Endothelial cell (in vitro differentiated cells): ENCODE measurements at places on chromosomes 11 and 22. TPM values are rescaled to one million over a fixed set of nuclear protein-coding genes. Genes with fewer than 3 reads are reported as not detected.

- no peak overlapping the region for H3K27ac ChIP-seq
- H3K4me3 ChIP-seq = no peak overlapping the region
- no peaks in the 10 kb centered on the region for H3K36me3 ChIP-seq
- H3K27me3 ChIP-seq = no peaks in the 10 kb centered on the region
Measured at GRCh38 chr11:70716216-70716615, 317.9 kb downstream of the CTTN start.

DNA sequence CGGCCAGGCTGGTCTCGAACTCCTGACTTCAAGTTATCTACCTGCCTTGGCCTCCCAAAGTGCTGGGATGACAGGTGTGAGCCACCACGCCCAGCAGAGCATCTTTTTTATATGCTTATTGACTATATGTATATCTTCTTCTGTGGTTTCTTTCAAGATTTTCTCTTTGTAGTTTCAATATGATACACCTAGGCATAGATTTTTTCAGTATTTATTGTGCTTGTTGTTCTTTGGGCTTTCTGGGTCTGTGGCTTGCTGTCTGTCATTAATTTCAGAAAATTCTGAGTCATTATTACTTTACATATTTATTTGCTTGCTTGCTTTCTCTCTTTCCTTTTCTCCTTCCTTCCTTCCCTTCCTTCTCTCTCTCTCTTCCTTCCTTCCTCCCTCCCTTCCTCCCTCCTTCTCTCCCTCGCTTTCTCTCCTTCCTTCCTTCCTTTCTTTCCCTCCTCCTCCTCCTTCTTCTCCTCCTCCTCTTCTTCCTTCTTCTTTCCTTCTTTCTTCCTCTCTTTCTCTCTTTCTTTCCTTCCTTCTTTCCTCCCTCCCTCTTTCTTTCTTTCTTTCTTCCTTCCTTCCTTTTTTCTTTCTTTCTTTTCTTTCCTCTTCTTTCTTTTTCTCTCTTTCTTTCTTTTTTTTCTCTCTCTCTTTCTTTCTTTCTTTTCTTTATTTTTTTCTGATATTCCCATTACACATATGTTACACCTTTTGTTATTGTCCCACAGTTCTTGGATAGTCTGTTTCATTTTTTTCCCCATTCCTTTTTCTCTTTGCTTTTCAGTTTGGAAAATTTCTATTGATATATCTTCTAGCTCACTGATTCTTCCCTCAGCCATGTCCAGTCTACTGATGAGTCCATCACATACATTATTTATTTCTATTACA is 10.9 kb upstream of the DCHS1 start:
- H3K4me1 ChIP-seq = peaks cover 24% of the 10 kb centered on the region
- peaks cover 9% of the 10 kb centered on the region for H3K27me3 ChIP-seq
- no peak for DNase-seq
- peaks cover 13% of the 10 kb centered on the region for H3K36me3 ChIP-seq

GRCh38 chr11:39268176-39268690 is 2191.2 kb downstream of the LRRC4C start:
- H3K36me3 ChIP-seq = no peaks in the 10 kb centered on the region
- H3K4me1 ChIP-seq = no peaks in the 10 kb centered on the region
- H3K27ac ChIP-seq = no peak overlapping the region
- no peak for DNase-seq

DNA sequence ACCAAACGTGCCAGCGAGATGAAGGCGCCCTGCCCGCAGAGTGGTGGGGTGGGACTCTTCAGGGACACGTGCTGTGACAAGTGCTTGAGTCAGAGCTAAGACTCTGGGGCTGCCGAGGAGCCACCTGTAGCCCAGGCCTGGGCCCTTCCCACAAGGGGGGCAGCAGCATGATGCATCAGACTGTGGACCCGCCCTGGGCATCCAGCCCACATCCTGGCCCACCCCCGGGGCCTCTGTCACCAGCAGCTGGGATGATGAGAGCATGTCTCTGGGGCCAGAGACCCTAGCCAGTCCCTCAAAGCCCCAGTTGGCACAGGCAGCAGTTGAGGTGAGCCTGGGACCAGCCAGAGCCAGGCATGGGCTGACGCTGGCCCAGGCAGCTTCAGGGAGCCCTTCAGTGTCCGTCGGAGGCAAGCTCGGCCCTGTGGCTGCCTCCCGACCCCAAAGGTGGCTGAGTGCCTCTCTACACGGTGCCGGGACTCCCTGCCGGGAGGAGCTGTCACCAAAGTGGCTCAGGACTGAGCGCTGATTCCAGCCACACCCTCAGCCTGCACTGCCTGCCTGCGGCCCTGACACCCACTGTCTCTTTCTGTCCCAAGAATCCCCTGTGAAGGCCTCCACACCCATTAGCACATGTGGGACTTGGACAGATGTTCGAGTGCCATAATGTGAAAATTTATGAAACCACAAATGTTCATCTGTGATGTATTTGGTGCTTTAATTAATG is 41.3 kb downstream of the CDKN1C start:
- H3K4me3 ChIP-seq = no peak overlapping the region
- no peak for DNase-seq
- H3K4me1 ChIP-seq = peaks cover 10% of the 10 kb centered on the region
- no peak overlapping the region for H3K27ac ChIP-seq
- H3K36me3 ChIP-seq = peaks cover 4% of the 10 kb centered on the region

The PHF21B gene
- 4.6 TPM for total RNA-seq

The NCR3LG1 gene
- total RNA-seq = 0.23 TPM

The PKDREJ gene
- not detected for total RNA-seq

- H3K4me1 ChIP-seq = peaks cover under 1% of the 10 kb centered on the region
- H3K4me3 ChIP-seq = no peak overlapping the region
- peaks cover 5% of the 10 kb centered on the region for H3K36me3 ChIP-seq
Measured at GRCh38 chr11:474914-475506, 24.9 kb downstream of the PTDSS2 start.

DNA sequence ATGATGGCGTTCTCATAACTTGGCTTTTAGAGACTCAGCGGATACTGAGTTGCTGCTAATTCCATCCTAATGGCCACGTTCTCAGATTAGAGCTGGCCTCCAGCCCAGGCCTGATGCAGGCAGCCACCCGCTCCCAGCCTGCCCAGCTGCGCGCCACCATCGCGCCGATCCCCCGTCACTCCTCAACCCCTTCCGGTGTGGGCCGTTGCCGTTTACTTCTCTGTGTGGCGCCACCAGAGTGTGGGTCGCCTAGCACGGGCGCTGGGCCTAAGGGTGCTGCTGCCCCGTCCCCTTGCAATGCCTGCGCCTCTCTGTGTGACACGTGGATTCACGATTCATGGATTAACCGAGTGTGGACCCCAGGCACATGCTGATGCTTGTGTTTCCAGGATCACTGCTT is 1116.0 kb downstream of the BRD1 start:
- H3K27ac ChIP-seq = no peak overlapping the region
- H3K36me3 ChIP-seq = no peaks in the 10 kb centered on the region
- H3K4me1 ChIP-seq = no peaks in the 10 kb centered on the region
- peaks cover 2% of the 10 kb centered on the region for H3K27me3 ChIP-seq
